ENCODE measurements at places on chromosomes 12 and 14. TPM values are rescaled to one million over a fixed set of nuclear protein-coding genes. Genes with fewer than 3 reads are reported as not detected.

- DNase-seq: no peak
Measured at GRCh38 chr14:91368776-91369416, 48.7 kb downstream of the CCDC88C start.

SPX gene
- 2.6 TPM for total RNA-seq

KRT71 gene
- total RNA-seq: not detected

DNA sequence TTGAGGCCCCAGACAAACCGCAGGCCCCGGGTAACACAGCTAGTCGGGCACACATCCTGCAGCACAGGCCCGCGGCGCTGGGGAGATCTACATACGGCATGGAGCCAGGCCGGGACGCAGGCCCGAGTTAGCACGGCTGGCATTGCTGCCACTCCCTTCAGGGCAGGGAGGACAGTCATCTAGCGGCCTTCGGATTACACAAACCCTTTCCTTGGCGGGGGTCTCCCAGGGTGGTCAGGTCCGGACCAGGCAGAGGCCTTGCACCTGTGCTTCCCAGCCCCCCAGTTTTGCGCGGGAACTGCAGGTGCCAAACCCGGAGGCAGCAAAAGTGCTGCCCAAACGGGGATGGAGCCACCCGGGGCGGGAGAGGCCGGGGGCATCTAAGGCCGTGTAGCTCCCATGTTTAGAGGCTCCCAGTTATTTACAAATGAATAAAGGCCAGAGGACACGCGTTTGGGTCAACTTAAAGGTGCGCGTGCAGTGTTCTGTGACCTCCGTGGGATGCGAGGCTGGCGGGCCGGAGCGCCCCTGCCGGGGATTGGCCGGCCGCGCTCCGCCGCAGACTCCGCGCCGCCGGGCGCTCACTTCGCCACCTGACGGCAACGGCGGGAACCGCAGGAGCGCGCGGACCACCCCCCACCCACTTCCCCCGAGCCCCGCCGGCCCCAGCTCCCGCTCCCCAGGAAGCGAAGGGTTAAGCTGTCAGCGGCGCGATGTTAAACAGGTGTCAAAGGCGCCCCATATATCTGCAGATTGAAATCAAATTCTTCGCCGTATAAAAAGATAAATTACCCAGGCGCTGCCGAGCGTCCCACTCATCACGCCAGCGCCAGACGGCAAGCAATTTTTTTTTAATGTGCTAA is 18.1 kb downstream of the VSX2 start:
- no peak for DNase-seq

ASCL1 gene
- total RNA-seq: not detected

GRCh38 chr14:48398675-48399282 is 723.4 kb upstream of the MDGA2 start:
- no peak for DNase-seq

DNA sequence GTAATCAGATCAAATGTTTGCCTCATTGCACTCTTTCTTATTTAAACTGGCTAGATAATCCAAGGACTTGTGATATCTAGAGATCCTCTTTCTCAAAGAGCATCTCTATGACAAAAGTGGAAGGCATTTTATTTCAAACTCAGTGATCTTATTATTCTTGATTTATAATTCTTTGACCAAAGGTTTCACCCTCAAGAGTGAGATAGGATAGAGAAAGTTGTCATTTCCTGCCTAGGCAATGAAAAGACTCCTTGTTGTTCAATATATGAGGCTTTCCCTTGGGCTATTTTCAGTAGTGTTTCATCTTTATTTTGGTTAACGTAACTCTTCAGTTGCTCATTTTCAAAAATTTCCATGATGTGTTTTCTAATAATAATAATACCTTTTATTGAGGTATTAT is 18.0 kb upstream of the INSM2 start:
- DNase-seq: no peak

DNA sequence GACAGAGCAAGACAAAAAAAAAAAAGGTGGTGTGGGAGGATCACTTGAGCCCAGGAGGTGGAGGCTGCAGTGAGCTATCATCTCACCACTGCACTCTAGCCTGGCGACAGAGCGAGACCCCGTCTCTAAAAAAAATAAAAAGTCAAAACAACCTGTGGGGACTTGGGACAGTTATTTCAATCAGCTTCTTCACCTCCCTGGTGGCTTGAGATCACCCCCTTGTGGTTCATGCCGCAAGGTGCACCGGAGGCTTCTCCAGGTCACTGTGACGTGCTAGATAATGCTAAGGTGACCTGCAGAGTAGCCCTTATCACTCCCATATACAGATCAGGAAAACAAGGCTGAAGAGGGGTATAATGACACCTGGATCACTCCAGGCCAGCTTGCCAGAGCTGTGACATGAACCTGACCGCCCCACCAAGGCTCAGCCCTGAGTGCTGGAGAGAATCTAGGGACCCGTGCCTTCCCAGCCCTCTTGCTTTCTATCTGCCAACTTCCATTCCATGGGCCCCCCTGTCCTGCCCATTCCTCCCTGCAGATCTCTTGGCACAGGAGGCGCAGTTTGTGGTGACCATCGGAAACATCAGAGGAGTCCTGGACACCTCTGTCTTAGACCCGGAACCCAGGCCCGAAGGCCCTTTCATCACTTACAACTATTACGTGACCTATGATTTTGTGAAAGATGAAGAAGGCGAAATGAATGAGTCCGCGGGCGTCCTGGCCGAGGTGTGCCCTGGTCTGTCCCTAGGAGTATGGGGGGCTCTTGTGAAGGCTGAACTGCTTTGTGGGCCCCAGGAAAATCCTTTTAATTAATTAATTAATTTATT is 8.1 kb downstream of the LRRC43 start:
- DNase-seq: no peak

DNA sequence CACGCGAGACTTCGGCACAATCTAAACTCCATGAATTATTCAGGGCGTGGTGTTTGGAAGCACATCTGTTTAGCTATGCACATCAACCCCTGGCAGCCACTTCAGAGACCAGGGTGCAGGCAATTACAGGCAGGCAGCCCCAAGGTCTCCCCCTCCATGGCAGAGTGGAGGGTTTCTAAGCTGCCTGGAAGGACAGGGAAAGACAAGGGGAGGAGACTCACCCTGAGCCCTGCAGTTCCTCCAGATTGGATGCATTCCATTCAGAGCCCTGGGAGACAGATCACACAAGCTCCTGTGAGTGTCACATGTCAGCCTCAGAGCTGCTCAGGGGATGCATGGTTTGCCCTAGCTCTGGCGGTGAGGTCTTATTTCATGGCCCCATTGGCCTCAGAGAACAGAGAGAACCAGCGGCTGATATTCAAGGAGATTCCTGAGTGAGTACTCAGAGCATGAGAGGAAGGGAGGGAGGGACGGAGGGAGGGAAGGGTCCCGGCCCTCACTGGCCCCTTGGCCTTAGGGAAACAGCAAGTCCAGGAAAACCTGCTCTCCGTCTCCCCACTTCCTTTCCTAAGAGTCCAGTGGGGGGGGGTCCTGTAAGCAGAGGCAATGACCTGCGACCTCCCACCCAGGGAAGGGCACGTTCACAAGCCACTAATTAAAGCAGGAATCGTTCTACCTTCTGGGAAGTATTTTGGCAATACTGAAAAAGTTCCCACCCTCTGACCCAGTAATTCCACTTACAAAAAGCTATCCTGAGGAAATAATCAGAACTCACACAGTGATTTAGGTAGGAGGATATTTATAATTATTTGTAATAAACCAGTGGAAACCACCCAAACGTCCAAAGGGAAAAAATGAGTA is 55.1 kb downstream of the SSH1 start:
- DNase-seq: peak; percentile 59

TSPAN8 gene
- 0.22 TPM for total RNA-seq

DNA sequence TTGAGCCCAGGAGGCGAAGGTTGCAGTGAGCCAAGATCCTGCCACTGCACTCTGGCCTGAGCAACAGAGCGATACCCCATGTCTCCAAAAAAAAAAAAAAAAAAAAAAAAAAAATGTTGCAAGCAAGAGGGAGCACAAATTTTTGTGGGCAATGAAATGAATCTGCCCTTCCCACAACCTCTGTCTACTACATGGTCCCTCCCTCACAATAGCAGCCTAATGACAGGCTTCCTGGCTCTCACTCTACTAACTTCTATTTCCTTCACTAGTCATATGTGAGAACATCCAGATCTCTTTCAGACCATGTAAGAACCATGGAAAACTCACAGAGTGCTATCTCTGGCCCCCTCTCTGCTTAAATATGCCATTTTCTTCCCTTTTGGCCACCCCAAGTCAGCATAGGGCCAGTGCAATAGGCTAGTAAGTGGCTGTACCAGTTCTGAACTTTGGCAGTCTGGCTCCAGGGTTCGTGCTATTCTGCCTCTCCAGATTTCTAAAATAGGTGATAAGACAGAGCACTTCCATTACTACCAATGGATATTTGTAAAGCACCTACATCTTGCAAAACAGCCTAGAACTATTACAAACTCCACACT is 7.1 kb downstream of the OSBPL8 start:
- DNase-seq: no peak

DNA sequence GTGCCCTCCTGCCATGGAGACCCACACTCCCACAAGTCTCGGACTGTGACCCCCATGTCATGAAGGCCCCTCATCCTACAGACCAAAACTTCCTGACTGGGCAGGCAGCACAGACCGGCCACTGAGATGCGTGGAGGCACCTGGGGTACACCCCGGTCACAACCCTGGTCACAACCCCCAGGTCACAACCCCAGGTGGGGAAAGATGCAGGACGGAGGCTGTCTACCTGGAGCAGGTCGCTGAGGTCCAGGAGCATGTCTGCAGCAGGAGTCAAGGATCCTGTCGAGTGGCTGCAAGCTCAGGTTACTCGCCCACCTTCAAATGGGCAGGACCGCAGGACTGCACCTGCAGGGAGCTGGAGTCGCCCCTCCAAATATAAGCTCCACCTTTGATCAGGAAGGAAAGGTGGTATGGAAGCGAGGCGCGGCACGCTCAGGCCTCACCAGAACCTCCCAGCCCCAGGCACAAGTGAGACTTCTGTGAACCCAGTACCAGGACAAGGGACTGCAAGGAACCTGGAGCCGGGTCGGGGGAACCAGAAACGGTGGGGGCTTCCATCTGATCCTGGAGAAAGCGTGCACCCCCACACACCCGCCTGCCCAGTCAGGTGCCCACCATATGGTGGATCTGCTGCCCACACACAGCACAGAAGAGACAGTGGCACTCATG is 8.1 kb downstream of the BTBD6 start:
- DNase-seq: no peak
